Ascending aorta (tissue), 2 donors: ENCODE measurements at places on chromosomes 6 and 20.

GRCh38 chr20:61695741-61696140, 369.9 kb downstream of the TAF4 start:
- DNase-seq, result no peak

GRCh38 chr20:24683676-24684075, 214.2 kb downstream of the SYNDIG1 start:
- no peak for DNase-seq

DNA sequence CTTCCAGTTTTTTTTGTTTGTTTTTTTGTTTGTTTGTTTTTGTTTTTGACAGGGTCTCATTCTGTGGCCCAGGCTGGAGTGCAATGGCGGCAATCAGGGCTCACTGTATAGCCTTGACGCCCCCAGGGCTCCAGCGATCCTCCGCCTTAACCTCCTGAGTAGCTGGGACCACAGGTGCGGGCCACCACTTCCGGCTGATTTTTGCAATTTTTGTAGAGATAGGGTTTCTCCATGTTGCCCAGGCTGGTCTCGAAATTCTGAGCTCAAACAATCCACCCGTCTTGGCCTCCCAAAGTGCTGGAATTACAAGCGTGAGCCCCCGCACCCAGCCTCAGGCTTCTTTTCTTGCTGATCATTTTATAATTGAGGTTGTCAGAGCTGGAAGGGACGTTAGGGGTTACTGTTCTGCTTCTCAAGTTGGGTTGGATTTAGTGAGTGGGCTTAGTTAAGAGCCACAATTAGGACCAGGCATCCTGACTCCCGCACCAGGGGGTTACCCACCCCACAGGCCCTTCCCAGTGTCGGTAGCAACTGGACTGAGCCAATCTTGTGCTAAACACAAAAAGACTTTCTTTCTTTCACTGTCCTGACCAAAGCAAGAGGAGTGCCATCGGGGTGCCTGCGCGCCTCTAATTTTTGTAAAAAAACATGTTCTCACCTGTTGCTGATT, 13.1 kb upstream of the ZSCAN9 start:
- DNase-seq, result no peak

DNA sequence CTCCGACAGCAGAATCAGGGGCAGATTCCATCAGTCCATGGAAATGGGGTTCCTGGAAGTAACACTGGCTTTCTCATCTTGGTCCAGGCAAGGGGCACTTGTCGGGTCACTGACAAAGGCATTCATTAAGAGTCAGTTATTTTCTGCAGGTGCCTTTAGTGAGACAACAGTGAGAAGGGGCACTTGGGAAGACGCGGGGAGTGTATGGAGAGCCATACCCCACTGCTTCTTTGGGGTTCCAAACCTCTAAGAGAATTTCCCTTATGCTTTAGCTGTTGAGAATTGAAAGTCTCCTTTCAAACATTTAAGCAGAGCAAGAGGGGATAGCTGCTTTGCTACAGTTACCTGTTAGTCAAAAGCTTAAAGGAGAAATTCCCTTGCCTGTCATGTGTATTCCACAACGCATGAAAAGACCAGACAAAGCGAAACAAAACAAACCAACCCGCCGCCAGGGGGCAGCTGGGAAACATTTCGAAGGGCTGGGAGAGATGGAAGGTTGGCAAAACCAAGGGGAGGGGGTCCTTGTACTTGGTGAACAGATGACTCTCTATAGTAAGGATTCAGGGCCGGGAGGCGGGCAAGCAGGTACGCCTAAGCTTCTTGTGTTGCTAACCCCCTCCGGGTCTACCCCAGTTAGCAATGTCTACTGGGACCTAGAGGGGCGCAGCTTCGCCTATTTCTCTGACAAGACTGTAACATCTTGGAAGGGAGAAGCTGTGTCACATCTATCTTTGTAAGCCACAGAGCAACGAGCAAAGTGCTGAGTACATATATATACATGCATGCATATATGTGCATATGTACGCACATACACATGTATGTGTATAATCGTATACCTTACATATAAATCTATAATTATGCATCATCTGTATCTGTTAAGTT, 474.9 kb upstream of the AGPAT4 start:
- no peak for DNase-seq

DNA sequence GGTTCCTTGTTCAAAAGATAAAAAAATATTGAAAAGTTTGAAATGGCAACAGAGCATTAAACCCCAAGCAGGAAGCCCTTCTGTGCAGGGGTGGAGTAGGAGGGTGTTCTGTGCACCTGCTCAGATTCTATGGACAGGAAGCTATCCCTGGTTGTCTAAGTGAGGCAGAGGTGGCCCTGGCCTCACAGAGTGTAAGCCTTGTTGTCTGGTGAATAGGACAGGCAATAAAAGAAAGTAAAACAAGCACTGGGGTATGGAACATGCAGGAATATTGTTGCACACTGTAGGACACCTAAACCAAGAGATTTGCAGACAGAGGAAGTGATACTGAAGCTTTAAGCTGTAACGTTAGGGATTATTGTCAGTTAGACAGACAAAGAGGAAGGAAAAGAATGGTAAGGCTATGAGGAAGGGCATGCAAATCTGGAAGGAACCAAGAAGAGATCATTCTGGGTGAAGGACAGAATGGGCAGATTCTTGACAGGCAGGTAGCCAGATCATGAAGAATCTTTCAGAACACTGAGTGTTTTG, 66.8 kb downstream of the TBC1D7 start:
- DNase-seq, result no peak

- DNase-seq, result no peak
Observed at GRCh38 chr20:46458866-46459750, 52.7 kb upstream of the ELMO2 start.

DNA sequence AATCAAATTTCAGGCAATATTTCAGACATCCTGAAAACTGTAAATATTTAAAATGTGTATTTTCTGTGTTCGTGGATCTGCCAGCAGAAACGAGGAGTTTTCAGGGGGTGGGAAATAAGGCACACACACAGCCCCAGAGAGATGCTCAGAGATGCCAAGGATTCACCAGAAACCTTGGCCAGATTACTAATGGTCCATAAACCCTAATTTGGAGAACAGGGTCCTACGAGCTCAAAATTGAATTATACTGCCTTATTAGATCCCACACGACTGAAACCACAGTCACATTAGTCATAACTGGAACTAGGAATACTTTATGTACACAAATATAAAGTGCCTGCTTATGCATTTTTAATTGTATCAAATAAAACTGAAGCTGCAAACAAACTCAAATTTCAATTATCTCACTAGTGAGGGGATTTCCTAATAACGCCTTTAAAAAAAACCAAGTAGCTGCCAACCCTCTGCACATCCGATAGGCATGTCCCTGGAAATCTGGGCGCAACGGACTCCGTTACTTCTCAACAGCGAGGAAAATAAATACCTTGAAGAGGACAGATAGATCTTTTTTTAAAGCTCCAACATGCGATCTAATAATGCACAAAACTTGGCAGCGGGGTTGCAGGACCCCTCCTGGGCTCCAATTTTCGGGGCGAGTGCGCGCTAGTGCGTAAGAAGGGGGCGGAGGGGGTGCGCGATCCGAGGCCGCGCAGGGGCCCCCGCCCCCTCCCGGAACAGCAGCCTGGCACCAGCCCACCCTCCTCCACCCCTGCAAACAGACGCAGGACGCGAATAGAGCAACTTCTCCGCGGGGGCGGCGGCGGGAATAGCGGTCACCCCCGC, 897 bp downstream of the CHD6 start:
- no peak for DNase-seq

DNA sequence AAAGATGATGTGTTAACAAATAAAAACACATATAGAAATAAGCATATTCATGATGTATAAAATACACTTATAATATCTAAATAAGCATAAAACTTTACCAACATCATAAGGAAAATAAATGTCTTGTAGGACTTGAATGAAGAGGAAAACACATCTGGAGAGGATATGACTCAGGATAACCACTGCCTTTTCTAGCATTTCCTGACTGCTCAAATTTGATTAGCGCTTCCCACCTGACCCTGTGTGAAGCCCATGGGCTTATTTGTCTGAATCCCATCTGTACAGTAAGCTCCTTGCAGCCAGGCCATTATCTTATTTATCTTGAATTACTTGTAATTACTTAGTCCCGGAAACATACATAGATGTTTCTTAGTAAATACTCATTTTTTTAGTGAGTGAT, 608.6 kb downstream of the COL12A1 start:
- DNase-seq, result no peak

- no peak for DNase-seq
Observed at GRCh38 chr20:48186915-48187314, 401.6 kb upstream of the SULF2 start.

DNA sequence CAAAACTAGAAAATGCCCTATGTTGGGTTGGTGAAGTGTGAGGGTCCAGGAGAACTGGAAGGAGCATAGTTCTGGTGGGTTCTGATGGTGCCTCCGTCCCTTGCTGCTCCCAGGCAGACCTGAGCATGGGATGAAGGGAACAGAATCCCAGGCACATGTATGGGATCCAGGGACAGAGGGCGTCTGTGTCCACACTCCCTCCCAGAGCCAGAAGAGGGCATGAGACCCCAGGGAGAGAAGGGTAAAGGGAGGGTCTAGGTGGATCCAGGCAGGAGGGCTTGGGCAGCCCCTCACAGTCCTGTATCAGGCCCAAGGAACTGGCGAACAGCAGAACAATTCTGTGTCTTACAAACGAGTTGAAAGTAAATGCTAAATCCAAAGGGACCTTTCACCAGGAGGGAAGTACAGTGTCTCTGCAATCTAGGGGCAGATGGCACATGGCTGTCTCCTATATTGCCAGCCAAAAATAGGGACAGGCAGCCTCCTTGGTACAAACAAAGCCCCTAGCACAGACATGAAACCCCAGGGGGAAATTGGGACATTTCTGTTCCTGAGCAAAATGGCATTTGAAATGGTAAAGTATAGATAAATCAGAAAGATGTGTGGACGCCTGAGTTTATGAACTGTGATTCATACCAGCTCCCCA, 2.5 kb upstream of the BPIFA1 start:
- no peak for DNase-seq
